ENCODE measurements at places on chromosomes 2 and 18.

DNA sequence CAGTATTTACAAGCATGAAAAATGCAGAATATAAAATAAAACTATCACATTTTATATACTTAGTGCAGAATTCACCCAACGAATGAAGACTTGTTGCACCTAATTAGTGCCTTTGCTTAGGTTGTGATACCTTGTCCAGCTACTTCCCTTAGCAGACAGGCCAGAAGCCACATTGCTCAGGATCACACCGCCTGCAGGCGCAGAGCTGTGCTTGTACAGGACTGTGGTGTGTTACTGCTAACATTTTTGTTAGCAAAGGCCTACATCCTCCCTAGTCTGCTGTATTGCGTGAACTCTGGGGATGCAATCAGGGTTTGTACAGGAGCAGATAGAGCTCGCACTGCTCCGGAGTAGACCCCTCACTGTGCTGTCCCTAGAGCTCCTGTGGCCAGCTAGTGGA lies 336.9 kb downstream of the CBLN2 start:
- no peak for DNase-seq

DNA sequence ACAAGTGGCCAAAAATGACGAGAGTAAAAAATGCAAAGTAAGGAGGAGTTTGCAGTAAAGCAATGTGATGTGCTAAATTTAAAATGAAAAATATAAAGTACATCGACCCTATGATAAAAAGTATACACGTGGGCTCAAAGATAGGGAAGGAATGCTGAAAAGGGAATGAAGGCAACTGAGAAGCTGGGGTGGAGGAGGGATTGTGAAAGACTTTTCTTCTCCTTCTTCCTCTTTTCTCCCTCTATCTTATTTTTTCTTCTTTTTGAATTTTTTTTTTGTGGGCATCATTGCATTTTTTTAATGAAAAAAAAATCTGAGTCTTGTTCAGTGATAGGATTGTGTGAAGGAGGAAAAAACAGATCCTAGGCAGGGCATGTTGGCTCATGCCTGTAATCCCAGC lies 57.6 kb upstream of the STK17B start:
- no peak for DNase-seq

DNA sequence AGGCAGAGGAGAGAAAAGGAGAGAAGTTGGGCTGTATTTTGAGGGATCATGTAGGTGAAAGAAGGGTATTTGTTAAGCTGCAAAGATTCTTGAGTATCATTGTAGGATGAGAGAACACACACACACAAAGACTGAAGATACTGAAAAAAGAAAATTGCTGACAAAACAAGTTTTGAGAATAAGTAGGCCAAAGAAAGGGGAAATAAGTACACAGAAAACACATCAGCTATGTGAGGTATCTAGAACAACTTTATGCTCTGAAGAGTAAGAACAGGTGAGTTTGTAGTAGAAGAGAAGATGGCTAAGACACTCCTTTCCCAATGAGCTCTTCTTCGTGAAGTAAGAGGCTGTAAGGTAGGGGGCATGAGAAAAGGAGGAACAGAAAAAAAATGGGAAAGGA lies 28.2 kb downstream of the METTL8 start:
- no peak for DNase-seq

DNA sequence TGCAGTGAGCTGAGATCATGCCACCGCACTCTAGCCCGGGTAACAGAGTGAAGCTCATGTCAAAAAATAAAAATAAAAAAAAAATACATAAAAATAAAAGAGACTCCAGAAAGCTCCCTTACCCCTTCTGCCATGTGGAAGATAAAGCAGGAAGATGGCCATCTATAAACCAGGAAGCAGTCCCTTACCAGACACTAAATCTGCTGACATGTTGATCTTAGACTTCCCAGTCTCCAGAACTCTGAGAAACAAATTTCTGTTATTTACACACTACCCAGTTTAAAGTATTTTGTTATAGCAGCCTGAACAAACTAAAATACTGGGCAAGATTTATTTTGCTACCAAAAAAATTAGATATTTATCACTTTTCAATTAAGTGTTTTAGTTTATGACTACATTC lies 136.2 kb upstream of the SMAD7 start:
- no peak for DNase-seq

- DNase-seq = no peak
Measured at GRCh38 chr2:29892585-29893259, 28.7 kb downstream of the ALK start.

- DNase-seq = no peak
Measured at GRCh38 chr2:68819556-68819955, 51.6 kb downstream of the BMP10 start.

- DNase-seq = no peak
Measured at GRCh38 chr2:30713698-30714097, 93.5 kb downstream of the CAPN13 start.

Data from stimulated activated CD4-positive, alpha-beta T cell treated with anti-CD3 and anti-CD28 coated beads, Interleukin-1b, Interleukin-23, amount 100 ng/mL, for 1 hour (primary cell).